ENCODE measurements at places on chromosomes 1 and 21. TPM values are rescaled to one million over a fixed set of nuclear protein-coding genes. Genes with fewer than 3 reads are reported as not detected.

GRCh38 chr21:37805266-37805665 is 111.0 kb downstream of the KCNJ6 start:
- DNase-seq: no peak

DNA sequence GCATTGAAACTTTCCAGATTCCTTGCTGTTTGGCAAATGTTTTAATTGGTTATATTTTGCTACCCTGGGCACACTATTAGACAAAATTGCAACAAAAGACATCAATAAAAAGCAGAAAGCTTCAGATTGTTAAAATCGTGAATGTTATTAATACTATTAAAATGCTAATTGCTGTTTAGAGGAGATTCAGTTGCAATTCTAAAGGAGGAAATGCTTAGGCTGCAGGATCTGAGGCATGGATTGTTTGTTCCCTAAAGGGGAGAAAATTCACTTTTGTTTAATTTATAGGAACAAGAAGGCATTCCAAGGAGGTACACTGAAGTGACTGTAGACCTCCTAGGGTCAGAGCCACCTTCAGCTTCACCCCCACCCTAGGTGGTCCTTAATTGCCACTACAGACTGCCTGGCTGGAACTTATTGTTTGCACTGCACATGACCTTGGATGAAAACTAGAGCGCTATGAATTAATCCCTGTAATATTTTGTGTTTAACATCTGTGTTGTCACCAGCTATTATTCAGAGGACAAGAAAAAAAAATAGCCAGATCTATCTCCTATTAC is 1266.9 kb upstream of the ADGRL2 start:
- DNase-seq: no peak

C1QA gene
- total RNA-seq: 8.6 TPM

PCP4L1 gene
- 6.9 TPM for total RNA-seq

IL20 gene
- total RNA-seq: not detected

DNA sequence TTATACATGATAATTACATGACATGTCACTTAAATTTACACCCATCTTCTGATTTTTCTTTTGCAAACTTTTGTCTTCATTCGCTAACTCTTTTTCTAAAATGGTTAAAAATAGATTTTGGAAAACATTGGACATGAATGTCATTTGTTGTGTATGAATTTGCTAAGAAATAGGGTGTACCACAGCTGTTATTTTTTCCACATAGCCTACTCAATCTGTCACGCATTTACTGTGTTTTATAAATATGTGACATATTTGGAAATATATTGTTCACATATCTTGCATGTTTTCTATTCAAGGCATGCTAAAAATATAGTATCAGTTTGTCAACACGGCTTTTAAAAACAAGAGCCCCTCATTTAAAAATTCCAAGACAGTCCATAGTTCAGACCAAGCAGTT is 47.9 kb upstream of the TARBP1 start:
- DNase-seq: no peak

GRCh38 chr1:111513410-111514020 is 10.1 kb upstream of the ADORA3 start:
- peak; percentile 68 for DNase-seq

PPFIA4 gene
- total RNA-seq: 12.6 TPM

- DNase-seq: no peak
Measured at GRCh38 chr21:40235528-40235927, 368.3 kb downstream of the PCP4 start.

GRCh38 chr21:44012474-44013379 is 618 bp downstream of the TRAPPC10 start:
- peak; percentile 86 for DNase-seq

DNA sequence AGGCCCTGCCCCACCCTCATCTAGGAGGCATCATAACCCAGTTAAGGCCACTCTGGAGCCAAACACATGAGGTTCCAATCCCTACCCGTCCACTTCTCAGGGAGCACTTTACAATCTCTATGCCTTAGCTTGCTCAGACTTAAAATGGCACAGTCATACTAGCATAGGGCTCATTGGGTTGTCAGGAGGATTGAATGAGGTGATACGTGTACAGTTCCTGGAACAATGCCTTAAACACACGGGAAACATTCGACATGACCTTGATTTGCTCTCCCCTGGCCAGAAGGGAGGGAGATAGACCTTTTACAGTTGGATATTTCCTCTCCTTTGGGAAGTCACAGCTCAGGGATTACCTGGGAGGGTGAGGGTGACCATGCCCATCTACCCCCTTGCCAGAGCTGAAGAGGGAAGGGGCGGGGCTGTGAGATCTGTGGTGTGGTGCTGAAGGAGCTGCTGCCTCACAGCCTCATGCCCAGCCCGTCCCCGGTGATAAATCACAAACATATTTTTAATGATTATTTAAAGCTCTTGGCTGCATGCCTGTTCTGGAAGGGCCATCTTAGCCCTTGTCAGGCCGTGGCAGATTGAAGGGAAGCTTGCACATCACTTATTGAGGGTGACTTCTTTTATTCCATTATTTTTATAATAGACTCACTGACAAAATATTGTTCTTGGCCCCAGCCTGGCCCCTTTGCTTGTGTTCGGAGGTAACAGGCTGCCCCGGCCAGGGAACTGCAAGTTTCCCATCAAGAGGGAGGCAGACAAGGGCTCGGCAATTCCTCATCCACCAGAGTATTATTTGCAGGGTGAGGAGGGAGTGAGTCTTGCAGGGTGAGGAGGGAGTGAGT is 83.4 kb downstream of the FOXD2 start:
- DNase-seq: no peak

DNA sequence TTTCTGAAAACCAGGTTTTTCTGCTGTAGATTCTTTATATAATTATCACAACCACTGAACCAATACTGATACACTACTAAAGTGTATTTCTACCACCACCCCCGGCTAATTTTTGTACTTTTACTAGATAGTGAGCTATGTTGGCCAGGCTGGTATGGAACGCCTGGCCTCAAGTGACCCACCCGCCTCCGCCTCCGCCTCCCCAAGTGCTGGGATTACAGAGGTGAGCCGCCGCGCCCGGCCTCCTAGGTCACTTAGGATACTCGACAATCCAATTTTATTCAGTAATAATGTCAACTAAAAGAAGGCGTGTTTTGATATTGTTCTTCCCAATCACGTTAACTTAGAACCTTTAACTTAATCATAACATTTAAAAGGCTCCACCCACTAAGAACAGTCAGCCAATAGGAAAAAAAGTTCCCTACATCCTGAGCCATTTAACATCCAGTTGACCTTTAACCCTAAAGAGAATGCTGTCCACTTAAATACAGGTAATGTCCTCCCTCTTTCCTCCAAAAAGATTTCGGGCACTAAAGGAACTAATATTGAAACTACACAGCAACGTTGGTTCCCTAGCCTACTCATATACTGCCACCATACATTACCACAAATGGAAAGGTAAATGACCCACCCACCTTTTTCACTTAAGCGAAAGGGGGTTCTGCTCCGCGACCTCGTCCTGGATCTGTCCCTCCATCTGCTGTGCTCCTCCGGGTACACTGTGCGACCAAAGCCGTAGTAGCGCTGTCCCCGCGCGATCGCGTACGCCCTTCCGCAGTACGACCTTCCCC is 1.2 kb downstream of the RSRP1 start:
- no peak for DNase-seq

All from frontal cortex (tissue), 4 donors.